ENCODE measurements at places on chromosomes 2 and 18. TPM values are rescaled to one million over a fixed set of nuclear protein-coding genes. Genes with fewer than 3 reads are reported as not detected.

GRCh38 chr18:23701544-23702064 is 12.4 kb downstream of the LAMA3 start:
- no peak for DNase-seq

- no peak for DNase-seq
Measured at GRCh38 chr2:38750011-38750890, 910 bp downstream of the SRSF7 start.

GRCh38 chr2:5385596-5385995 is 306.6 kb upstream of the SOX11 start:
- no peak for DNase-seq

The CELF4 gene
- 1.9 TPM for total RNA-seq

GRCh38 chr2:58923869-58924268 is 682.7 kb upstream of the FANCL start:
- no peak for DNase-seq

- no peak for DNase-seq
Measured at GRCh38 chr2:99554871-99555270, 65.1 kb upstream of the REV1 start.

DNA sequence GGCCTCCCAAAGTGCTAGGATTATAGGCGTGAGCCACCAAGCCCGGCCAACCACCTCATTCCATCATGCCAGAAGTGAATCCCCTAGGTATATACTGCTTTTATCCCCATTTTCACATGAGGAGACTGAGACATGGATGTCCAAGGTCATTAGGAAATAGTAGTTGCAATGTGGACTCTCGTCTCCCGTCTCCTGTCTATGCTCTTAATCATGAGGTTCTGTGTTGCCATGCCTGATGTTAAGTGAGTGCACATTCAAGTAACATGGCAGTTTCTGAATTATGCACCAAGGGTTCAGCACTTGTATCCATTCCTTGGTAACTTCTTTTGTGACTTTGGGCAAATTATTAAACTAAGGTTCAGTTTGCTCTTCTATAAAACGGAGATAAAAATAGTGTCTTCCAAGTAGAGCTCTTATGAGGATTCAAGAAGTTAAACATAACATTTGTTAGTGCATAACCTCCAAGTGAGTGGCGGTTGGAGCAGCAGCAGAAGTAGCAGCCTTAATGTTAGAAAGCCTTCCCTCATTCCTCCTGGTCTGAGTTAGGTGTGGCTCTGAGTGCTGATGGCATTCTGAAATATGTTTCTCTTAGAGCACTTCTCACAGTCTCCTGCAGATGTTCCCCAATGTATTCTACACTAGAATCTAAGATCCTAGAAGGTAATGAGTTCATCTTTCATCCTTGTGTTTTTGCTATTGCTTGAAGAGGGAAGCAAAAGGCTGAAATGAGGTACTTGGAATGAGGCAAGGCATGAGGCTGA is 21.9 kb downstream of the SOCS6 start:
- DNase-seq, result no peak

- no peak for DNase-seq
Measured at GRCh38 chr18:32701313-32701712, 71.5 kb downstream of the KLHL14 start.

DNA sequence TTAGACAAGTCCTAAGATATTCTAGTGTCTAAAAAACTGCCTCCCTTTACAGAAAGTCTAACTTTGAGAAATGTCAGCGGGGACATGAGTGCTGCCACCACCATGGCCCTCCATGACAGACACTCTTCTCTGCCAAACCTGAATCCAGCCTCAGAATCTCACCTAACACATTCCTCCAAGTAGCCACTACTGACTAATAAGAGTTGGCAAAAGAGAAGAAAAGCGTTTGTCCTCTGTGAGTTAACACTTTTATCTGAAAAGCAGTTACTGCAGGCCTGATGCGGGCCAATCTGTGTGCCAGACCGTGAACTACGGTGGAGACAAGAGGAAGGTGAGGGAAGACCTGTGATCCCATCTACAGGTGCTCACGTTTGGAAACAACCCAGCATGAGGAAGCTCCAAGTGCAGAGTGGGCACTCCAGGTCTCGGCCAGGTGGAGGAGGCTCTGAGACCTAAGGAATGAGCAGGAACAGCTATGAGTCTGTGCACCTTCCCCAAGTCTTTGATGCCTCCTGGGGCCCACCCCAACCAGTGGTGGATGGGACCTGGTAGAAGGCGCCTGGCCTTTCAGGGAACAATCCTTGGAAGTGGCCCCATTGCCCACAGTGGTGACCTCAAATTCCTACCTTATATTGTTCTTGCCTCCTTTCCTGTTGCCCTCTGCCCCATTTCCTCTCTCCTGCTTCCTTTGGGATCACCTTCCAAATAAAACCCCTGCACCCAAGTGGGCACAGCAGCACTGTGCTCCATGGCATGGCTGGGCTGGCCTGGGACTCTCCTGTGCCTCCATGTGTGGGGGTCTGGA is 91.6 kb downstream of the BIN1 start:
- DNase-seq, result no peak

The LBX2 gene
- 0.76 TPM for total RNA-seq

- DNase-seq, result no peak
Measured at GRCh38 chr2:219772697-219773096, 145.3 kb downstream of the SLC4A3 start.

DNA sequence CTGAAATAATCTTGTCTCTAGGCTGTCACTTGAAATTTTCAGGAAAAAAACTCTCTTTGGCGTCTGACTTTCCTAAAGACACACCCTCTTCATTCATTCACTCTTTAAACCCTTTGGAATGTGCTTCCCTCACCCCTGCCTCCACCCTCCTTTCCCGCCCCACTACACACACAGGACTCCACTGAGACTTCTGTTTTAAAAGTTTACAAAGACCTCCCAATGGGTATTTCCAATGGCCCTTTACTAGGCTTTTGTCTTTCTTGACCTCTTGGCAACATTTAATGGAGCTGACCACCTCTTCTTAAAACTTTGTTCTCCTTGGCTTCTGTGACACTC is 96.1 kb downstream of the RBMS1 start:
- no peak for DNase-seq

The REG3A gene
- total RNA-seq, result not detected
